ENCODE measurements at places on chromosomes 2 and 18.

- no peak for DNase-seq
Measured at GRCh38 chr18:60421356-60422118, 49.0 kb upstream of the MC4R start.

DNA sequence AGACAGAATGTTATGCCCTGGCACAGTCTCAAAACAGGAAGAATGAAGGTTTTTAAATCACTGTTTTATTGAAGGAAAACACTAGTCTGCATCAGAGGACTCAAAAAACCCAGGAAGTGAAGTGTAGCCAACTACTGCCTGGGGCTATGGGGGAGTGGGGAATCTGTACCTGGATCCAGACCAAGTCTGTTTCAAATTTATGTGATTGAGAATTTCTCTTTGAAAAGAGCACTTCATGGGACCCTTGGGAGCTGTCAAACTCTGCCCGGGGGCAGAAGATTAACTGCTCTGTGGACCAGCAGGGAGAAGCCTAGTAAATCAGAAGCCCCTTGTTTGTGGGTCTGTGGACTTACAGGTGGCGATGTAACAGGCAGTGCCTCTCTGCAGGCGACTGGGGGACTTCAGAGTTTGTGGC is 45.3 kb upstream of the TANC1 start:
- DNase-seq, result no peak

GRCh38 chr2:38526195-38526594 is 76.5 kb downstream of the HNRNPLL start:
- no peak for DNase-seq

GRCh38 chr2:181774685-181775084 is 94.4 kb upstream of the NEUROD1 start:
- DNase-seq, result no peak

- no peak for DNase-seq
Measured at GRCh38 chr18:42178376-42179080, 223.5 kb downstream of the PIK3C3 start.

DNA sequence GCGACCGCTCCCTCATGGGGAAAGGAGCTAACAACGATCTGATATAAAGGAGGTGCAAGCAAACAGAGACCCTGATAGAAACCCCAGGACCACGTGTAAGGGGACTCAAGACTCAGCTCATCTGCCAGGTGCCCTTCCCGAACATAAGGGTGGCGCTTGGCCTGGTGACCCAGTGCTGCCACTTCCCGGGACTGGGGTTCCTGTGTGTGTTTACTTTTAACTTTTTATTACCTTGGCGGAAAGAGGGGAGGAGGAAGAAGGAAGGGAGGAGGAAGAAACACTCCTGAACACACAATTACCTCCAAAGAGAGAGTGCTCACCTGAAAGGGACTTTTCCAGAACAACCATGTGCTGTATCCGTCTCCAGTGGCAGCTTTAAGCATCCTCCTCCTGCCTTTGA is 56.5 kb upstream of the EDAR start:
- no peak for DNase-seq
